ENCODE measurements at places on chromosomes 7 and 10.

GRCh38 chr10:77421591-77421990, 216.0 kb downstream of the KCNMA1 start:
- DNase-seq, result no peak

GRCh38 chr7:104627516-104627915, 299.1 kb downstream of the LHFPL3 start:
- no peak for DNase-seq

GRCh38 chr7:38902449-38902848, 6.5 kb downstream of the VPS41 start:
- no peak for DNase-seq

DNA sequence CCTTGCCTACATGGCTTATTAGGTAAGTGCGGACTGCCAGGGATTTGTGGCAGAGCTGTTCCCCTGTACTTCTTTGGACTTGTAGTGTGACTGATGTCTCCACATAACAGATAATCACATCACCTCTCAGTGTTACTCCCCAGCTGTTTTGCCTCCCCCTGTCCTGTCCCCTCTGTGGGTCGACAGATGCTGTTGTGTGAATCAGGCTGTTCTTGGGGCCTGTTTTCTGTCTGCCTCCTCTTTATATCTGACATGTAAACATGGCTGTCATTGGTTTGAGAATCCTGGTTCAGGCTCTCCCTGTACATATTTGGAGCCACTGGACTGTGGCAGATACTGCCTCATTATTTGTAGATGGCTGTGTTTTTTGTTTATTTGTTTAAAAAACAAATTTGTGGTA, 22.7 kb downstream of the CCNY start:
- DNase-seq, result no peak

All from NCI-H2081 (cell line).